Stimulated activated CD4-positive, alpha-beta T cell treated with anti-CD3 and anti-CD28 coated beads, Interleukin-4, amount 100 ng/mL, for 48 hours (primary cell): ENCODE measurements at places on chromosomes 6 and 20.

DNA sequence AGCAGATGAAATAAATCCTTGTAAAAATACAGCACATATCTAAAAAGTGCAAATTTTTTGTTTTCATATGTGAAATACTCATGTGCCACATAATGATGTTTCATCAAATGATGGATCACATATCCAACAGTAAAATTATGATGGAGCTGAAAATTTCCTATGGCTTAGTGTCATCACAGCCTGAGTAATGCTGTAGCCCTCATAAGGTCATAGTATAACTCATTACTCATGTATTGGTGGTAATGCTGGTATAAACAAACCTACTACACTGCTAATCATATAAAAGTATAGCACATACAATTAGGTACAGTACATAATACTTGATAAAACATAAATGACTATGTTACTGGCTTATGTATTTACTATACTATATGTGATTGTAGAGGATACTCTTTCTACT is 12.9 kb downstream of the TSPYL1 start:
- no peak for DNase-seq

DNA sequence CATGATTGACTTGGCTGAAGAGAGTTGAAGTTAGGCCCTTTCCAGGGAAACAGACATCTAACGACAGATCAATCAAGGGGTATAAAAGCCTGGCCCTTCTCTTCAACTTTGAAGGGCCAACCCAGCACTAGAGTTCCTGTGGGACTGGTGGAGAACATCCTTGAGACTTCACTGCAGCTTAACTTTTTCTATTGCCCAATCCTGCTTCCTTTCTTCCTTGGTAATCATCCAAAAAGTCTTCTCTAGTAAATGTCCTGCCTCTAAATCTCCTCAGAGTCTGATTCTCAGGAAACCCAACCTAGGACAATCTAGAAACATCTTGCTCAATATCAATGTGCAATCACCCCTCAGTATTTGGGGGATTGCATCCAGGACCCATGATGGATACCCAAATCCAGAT is 1.9 kb downstream of the MKKS start:
- no peak for DNase-seq

GRCh38 chr20:50982363-50982762 is 23.7 kb downstream of the MOCS3 start:
- DNase-seq, result no peak

- no peak for DNase-seq
These were observed 6.8 kb upstream of the HEY2 start for GRCh38 chr6:125742464-125743120.

- DNase-seq, result no peak
These were observed 7.6 kb downstream of the RIMS4 start for GRCh38 chr20:44802702-44803101.

DNA sequence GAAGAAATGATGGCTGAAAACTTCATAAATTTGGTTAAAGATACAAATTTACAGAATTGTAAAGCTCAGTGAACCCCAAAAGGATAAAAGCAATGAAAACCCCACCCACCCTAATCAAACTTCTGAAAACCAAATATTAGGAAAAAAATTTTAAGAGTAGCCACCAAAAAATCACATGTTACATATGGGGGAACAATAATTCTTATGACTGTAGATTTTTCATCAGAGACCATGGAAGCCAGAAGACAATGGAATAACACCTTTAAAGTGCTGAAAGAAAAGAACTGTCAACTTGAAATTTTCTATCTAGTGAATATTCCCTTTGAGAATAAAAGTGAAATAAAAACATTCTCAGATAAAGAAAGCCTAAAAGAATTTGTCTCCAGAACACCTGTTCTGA is 24.4 kb downstream of the PROCR start:
- no peak for DNase-seq

GRCh38 chr6:28825732-28826293 is 98.0 kb downstream of the TRIM27 start:
- no peak for DNase-seq

DNA sequence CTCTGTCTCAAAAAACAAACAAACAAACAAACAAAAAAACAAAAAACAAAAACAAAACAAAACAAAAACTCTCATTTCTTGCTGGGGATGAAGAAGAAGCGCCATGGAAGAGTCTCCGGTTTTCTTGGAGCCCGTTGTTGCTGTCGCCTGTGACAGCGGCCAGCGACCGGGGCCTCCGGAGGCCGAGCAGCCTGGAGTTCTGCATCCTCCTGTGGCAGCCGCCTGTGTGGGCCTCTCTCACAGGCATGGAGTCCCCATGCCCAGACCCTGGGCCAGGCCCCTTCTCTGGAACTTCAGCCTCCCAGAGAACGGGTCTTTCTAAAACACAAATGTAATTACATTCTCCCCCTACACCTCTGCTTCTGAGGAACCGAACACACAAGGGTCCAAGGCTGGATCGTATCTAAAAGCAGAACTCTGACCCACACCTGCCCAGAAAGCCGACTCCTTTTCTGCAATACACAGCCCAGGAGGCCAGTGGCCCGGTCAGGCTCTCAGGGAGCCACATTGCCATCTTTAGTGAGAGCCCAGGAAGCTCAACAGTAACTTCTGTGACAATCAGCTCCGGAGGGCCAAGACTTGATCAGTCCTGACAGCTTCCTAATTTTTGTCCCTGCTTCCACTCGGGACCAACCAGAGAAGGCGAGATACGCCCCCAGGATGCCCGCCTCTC is 18.5 kb downstream of the DACT2 start:
- DNase-seq, result no peak

DNA sequence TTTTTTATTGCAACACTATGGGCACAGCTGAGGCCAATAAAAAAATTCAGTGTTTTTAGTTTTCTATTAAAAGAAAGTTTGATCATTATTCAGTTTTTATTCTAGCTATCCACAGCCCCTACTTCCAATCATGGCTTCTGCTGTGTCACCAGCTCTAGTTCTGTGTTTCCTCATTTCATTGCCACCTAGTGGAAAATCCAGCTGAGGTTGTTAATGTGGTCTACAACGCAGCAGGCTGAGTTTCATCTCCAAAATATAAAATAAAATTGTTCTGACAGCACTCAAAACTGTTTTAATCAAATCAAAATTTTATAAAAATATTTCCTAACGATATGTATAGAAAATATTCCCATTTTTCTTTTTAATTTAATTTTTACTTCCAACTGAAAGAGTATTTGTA is 13.6 kb downstream of the COL9A1 start:
- DNase-seq, result no peak

DNA sequence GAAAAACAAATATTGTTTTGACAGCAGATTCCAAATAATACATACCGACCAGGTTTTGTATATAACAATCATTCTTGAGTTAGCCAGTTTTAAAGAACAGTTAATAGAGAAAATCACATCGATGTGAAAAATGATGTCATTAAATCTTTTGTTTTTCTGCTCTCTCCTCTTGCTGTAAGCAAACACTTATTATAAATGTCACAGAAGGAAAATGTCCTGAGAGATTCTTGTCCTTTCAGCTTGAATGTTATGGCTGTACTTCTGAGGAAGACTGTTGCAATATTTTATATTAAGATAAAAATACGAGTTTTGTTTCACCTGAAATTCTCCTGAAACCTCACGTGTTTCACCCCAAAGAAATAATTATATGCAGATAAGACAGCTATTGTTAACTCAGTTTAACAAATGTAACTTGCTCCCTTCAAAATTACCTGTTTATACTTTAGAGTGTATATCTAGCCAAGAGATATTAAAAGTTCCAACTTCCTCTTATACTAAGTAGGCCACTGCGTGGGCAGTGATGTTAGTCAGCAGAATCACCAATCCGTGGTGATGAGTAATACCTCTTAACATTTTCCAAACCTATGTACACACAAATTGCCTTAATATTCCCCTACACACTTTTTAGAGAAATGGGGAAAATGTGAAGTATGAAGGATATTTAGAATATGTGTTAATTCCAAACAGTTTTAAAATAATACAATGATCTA is 1111.4 kb upstream of the CITED2 start:
- DNase-seq, result no peak

- DNase-seq, result no peak
These were observed 13.3 kb upstream of the RIPOR2 start for GRCh38 chr6:24949020-24949569.

- no peak for DNase-seq
These were observed at the start of gene PSORS1C1 for GRCh38 chr6:31114541-31114878. TSS of gene PSORS1C1 (plus strand) at chr6:31114800. CDS start at chr6:31129633, 14,833 bp downstream.

- DNase-seq, result no peak
These were observed 169.7 kb upstream of the PTPRK start for GRCh38 chr6:128690063-128690462.

- DNase-seq, result no peak
These were observed 29.7 kb upstream of the ANGPT4 start for GRCh38 chr20:945841-946240.

DNA sequence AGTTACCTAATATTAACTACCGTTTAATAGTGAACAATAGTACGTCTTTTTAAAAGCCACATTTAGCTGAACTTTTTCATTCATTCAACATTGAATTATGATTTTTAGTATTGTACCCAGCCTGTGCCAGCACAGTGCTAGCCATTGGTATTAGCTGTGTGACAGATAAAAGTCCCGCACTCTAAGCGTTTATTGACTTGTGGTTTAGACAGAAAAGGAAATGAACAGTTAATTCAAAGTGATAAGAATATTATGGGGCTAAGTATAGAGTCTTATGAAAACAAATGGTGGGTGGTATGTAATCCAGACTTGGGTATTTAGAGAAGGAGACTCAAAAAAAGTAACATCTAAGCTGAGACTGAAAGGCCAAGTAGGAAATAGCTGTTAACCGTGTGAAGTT is 202.3 kb downstream of the RPS12 start:
- DNase-seq, result no peak

DNA sequence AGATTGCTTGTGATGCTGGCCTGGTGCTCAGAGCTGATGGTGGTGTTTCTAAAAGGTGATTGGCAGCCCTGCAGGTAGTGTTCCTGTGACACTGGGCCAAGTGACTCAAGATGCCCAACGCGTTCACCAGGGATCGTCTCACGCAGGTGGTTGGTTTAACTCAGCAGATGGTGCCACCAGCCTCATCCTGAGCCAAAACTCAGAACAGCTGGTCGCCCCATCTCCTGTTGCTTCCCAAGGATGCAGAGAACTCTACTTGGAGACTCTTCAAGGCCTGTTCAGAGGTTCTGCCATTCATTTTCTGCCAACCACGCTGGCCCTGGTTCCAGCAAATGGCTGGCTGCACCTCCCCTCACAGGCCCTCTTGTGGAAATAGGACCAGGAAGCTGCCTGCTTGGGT is 394.4 kb downstream of the CDH26 start:
- DNase-seq, result no peak

- no peak for DNase-seq
These were observed 11.5 kb downstream of the NFKBIL1 start for GRCh38 chr6:31558631-31559500.

- DNase-seq, result no peak
These were observed 202.5 kb upstream of the ASCC3 start for GRCh38 chr6:101083533-101084175.

- DNase-seq, result no peak
These were observed 801.4 kb upstream of the EYS start for GRCh38 chr6:66508433-66508832.

DNA sequence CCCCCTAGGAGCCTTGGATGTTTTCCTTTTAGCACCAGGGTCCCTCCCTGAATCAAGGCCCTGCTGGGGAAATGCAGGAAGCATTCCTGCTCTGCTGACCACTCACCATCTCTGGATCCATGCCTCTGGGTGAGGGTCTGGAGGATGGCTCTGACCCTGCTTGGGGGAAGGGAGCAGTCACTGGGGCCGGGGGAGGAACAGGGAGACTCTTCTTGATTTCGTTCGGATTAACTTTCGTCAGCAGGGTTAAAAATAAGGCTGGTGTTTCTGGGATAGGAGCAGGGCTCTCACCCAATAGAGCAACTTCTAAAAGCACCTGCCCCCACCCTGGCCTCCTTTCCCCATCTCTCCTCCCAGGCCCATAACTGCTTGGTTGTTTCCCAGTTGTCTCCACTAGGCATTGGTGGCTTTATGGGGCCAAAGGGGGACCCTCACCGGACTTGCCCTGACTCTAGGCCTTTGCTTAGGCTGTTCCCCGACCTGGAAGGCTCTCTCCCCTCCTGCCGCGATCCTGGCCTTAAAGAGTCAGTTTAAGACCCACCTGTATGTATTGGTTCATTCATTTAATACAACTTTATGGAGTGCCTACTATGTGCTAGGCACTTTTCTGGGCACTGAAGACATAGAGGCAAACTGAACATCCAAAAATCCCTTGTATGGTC is 63.0 kb downstream of the JPH2 start:
- DNase-seq, result no peak

GRCh38 chr20:20235681-20236080 is 132.2 kb upstream of the INSM1 start:
- no peak for DNase-seq

DNA sequence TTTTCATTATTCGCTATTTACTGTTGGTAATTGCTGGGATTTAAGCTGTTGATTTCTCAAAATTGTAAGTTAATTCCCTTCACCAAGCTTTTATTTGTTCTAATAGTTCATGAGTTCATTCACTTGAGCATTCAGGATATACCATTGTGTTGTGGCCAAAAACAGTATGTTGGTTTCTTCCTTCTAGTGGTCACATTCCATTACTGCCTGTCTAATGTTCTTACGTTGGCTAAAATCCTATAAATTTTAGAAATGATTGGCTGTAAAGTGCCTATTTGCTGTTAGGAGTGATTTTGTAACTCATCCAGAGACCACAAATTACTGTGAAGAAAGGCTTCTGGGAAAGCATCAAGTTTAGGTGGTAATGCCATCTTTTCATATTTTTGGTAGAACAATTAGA is 76.3 kb downstream of the FARS2 start:
- DNase-seq, result no peak

GRCh38 chr20:59437601-59438031 is 137.2 kb downstream of the EDN3 start:
- DNase-seq, result no peak

GRCh38 chr20:8043687-8044282 is 24.2 kb upstream of the TMX4 start:
- DNase-seq, result no peak

DNA sequence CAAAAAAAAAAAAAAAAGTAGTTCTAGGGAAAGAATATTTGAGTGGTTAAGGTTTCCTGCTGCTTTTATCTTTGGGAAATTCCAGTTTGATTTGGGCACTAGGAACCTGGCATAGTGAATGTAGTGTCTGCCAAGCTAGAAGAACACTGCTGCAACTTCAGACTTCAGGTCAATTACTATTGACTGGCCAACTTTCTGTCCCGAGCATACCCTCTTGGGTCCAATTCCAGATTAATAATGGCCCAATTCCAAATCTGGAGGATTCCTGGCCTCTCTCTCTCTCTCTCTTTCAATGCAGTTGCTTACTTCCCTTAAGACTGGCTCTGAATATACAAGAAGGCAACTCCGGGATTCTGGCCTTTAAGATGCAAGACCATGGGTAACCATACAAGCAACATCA is 74.9 kb downstream of the ANKEF1 start:
- no peak for DNase-seq

- DNase-seq, result no peak
These were observed 4.7 kb upstream of the TRDN start for GRCh38 chr6:123641497-123641896.

GRCh38 chr6:5506597-5506996 is 245.3 kb downstream of the FARS2 start:
- no peak for DNase-seq

- DNase-seq, result peak; percentile 23
These were observed 38.1 kb upstream of the NOX3 start for GRCh38 chr6:155493694-155494143.
